ENCODE measurements at places on chromosomes 12 and 14.

GRCh38 chr12:15526033-15526432, 203.7 kb downstream of the PTPRO start:
- no peak for DNase-seq

DNA sequence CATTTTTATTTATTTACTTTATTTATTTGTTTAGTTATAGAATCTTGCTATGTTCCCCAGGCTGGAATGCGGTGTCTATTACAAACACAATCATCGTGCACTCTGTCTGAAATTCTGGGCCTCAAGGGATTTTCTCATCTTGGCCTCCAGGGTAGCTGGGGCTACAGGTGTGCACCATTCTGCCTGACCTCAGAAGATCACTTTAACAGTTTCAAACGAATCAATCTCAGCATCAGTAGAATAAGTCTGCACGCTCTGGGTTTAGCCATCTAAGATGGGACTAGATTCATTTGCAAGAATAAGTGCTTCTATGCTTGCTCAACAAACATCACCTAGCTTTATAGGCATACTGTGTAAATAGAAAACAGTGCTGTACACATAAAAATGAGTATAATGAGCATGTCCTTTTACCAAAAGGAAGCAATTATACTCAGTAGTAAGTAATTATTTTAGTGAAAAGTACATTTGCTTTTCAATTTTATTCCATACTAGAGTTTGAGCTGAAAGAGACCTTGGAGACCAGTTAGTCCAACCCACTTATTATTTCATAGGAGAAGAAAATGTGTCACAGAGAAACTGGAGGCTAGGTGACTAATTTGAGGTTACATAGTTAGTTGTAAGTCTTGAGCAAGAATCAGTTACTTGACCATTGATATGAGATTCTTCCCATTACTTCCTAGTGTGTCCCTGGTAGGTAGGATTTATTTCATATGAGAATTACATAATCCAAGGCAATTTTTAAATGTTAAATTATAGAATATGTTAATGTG, 456.5 kb upstream of the LMO3 start:
- peak; percentile 93 for DNase-seq

DNA sequence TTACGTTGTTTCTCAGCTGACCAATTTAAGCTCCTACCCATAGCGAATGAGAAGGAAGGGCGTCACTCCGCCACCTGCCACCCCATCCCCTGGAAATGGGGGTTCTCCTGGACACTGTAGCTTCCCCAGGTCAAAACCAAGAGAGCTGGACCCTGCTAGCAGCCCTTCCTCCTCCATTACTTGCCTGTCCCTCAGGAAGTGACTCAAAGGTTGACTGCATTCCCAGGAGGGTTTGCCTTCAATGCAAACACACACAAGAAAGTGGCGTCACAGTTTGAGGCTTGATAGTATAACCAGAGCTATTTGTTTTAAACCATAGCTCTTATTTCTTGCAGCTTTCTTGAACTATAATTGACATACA, 79.1 kb downstream of the KCNK13 start:
- DNase-seq: no peak

DNA sequence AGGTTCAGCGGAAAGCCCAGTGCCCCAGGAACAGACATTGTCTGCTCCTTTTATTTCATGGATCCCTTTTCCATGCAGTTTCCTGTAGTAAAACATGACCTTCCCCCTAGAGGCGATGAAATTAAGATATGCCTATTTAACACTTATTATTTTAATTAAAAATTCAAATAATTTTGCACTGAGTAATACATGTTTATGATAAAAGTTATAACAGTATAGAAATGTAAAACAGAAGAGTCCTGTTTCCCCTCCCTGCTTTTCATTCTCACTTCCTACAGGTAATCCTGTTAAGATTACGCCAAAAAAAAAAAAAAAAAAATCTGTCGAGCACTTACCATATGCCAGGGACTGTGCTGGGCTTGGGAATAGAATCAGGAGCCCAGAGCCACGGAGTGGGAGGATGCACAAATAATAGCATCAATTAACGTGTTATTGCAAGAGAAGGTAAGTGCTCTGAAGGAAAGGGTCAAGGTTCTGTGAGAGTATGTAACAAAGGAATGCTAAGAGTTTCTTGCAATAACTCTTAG, 830 bp upstream of the LPCAT3 start:
- DNase-seq: no peak

GRCh38 chr12:65603438-65604351, 220.6 kb upstream of the HMGA2 start:
- DNase-seq: no peak

GRCh38 chr14:23559010-23559925, 3.2 kb downstream of the THTPA start:
- no peak for DNase-seq

DNA sequence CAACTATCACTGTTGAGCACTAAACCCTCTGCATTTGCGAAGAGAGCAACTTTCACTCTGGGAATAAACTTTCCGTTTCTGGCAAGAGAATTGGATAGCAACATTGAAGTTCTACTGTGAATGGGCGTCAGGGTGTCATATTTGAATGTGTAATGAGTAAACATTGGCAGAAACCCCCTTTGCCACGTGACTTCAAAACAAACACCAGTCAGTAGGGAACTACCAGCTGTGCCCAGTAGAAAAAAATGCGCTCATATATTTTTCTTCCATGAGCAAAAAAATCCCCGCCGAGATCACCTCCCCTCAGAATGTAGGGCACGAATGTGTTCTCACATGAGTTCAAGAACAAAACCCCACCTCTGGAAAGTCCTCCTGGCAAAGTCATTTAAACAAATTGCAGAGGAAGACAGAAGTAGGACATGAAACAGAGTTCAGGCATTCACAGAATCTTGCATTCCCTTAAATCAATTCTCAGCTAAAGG, 80.6 kb downstream of the BTG1 start:
- no peak for DNase-seq

DNA sequence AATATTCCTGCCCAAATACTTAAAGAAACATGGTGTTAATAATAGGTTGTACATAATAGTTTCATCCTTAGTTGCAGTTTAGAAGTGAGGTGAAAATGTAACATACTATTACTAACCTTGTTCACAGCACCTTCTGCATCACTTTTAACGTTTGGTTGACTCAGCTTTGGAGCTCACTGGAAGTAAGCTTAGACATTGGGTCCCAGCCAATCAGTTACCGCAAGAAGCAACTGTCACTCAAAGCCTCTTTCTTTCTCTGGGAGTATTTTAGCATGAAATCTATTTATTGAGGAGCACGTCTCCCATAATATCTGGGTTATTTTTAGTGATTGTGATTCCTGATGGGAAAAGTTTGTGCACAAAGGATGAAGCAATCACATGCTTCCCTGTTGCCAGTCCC, 472.6 kb downstream of the SNAPC1 start:
- DNase-seq: no peak

GRCh38 chr12:89783359-89784060, 74.9 kb upstream of the ATP2B1 start:
- no peak for DNase-seq

DNA sequence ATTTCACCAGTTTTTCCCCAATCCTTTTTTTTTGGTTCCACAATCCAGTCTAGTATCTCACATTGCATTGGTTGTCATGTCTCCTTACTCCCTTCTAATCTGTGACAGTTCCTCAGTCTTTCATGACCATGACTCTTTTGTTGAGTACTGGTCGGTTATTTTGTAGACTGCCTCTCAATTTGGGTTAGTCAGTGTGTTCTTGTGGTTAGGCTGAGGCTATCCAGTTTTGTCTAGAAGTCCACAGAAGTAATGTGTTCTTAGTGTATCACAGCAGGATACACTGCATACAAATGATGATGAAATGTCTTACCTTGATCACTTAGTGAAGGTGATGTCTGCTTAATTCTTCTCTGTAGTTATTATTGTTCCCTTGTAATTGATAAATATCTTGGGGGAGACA, 24.8 kb downstream of the PELI2 start:
- no peak for DNase-seq

DNA sequence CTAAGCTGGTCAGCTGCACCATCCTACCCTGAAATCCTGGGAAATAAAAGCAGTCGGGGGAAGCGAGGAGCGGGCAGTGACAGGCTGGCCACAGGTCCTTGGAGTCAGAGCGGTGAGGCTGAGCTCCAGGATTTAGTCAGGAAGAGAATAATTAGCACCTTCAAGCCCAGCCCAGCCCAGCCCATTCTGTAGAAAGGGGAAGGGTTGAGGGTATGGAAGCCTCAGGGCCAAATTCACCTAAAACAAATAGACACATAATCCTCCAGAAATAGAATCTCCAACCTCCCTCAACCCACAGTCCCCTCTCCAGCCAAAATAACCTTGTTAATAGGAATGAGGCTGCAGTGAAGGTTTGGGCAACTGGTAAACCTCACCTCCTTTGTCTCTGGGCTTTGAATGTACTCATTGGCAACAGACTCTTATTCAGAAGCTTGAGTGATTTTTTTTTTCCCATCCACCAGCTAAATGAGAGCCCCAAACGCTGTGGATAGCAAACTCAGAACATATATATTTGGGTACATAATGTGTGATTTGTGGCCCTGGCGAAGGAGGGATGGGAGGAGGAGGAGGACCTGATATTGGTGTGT, 334.1 kb downstream of the DPF3 start:
- DNase-seq: no peak

GRCh38 chr12:13496111-13496510, 299.6 kb downstream of the EMP1 start:
- no peak for DNase-seq

DNA sequence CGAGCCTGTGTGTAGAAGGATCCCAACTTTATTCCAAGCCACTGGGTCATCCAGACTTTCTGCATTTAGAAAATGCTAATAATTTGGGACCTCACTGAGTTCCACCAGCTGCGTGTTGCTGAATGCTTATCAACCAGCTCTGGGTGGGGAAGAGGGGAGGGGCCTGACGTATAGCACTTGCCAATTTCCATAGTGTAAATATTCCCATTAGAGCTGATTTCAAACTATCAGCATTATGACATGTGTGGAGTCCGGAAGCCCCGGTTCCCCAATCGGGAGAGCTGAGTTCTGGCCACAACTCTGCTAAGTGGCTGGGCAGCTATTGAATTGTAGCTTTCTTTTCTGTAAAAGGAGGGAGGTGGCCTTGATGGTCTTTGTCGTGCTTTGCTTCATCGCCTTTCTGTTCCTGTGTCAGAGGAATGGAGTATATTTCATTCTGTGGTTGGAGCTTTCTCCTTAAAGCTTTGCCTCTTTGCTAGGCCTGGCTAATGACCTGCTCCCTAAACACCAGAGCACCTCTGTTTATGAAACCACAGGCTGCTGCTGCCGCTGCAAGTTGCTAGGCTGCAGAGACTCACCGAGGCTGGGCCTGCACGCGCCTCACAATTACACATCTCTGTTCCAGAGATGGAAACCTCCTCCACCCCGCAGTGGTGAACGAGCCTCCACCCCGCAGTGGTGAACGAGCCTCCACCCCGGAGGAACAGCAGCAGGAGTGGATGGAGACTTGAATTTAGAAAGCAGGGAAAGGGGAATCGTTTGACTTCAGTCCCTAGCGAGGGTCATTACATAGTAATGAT, 7.7 kb upstream of the BCL7A start:
- DNase-seq: no peak

DNA sequence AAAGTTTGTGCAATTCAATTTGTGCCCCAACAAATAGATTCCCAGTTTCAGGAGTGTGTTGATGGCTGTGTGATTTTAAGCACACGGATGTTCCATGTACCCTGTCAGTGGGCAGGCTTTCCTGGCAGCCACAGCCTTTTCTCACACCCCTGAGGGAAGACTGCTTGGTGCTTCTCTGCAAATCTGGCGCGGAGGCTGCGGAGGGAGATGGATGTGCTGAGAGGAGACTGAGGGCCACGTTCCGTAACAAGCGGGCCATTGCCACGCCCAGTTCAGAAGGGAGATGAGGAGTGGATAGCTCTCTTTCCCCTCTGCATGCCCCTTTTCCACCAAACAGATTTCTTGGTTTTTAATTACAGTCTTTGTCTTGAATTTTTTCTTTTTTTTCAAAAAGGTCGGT, 89.1 kb downstream of the BEGAIN start:
- no peak for DNase-seq

DNA sequence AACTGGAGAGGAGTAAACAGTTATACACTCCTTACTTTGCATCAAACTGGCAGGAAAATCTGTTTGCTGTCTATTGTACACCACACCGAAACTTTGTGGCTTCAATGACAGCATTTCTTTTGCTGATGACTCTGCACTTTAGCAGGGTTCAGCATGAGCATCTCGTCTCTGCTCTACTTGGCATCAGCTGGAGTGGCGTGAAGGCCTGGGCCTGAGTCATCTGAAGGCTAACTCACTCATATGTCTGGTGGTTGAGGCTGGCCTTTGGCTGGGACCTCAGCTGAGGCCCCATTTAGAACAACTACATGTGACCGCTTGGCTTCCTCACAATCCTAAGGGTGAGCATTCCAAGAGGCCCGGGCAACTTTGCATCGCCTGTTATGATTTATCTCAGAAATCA, 28.7 kb upstream of the REP15 start:
- no peak for DNase-seq

DNA sequence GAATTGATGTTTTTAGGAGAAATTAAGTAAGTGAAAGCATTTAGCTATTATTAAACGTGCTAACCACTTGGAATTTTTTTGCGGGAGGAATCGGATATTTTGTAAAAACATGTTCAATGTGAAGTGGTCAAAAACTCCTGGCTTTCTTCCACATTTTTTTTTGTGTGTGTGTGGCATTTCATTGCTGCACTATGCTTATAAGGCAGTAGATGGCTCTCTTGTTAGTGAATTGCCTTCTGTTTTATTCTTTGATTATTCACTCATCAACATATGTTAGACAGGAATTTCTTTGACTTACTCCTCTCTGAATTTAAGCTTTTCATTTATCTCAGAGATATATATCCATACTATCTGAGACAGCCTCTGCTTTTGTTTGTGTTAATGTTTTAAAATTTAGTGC, 71.3 kb downstream of the DERA start:
- DNase-seq: no peak

- DNase-seq: no peak
Measured at GRCh38 chr14:39376667-39377403, 55.4 kb downstream of the FBXO33 start.

GRCh38 chr14:88188745-88189416, 134.2 kb downstream of the KCNK10 start:
- no peak for DNase-seq

- no peak for DNase-seq
Measured at GRCh38 chr12:77078231-77078630, 12.9 kb upstream of the E2F7 start.

GRCh38 chr14:36834293-36834692, 172.6 kb downstream of the PAX9 start:
- DNase-seq: no peak

- no peak for DNase-seq
Measured at GRCh38 chr12:117468016-117468415, 106.6 kb upstream of the NOS1 start.

- no peak for DNase-seq
Measured at GRCh38 chr12:449203-449602, 10.5 kb upstream of the B4GALNT3 start.

- no peak for DNase-seq
Measured at GRCh38 chr12:11687528-11687927, 38.1 kb downstream of the ETV6 start.

DNA sequence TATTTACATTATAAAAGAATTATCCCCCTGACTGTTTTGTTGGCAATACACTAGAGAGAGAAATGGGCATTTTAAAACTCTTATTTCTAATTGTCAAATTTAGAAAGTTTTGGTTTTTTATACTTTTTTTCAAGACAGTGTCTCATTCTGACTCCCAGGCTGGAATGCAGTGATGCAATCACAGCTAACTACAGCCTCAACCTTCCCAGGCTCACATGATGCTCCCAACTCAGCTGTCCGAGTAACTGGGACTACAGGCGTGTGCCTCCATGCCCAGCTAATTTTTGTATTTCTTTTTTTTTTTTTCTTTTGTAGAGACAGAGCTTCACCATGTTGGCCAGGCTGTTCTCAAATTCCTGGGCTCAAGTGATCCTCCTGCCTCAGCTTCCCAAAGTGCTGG, 8.3 kb upstream of the OR11H6 start:
- DNase-seq: no peak

All from NCI-H1436 treated with DMSO at 0.1 percent for 48 hours (cell line).